HT-29 (cell line): ENCODE measurements at places on chromosomes 7 and 10. TPM values are rescaled to one million over a fixed set of nuclear protein-coding genes. Genes with fewer than 3 reads are reported as not detected.

DNA sequence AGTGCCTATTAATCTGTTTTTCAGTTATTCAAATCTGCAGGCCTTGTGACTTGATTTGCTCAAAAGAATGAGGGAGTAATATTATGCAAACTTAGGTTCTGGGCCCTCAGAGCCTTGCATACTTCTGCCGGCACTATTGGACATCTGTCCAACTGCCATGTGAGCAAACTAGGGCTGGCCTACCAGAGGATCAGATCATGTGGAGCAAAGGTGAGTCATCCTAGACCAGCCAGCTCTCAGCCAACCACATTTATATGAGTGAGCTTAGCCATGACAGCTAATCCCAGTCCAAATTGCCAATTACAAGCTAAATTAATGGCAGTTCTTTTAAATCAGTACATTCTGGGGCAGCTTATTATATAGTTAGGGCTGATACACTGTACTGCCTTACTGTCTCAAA, 69.6 kb downstream of the SDHAF3 start:
- DNase-seq: peak; percentile 34

- DNase-seq: no peak
Measured at GRCh38 chr10:132563485-132564248, 26.1 kb downstream of the INPP5A start.

Gene CNPY1
- not detected in 2 replicates for total RNA-seq

Gene CPED1
- total RNA-seq: not detected in 2 replicates

Gene TBXAS1
- 17.2 and 22.8 TPM in 2 replicates for total RNA-seq

Gene LEP
- total RNA-seq: not detected in 2 replicates

GRCh38 chr7:39673868-39674267, 50.5 kb downstream of the RALA start:
- DNase-seq: no peak
